CD8-positive, alpha-beta T cell (primary cell): ENCODE measurements at places on chromosomes 3 and 15.
A peak's percentile ranks its signal among the peaks of the same experiment; 100 is the strongest.

- DNase-seq: no peak
Observed at GRCh38 chr3:132381348-132381944, 35.9 kb upstream of the DNAJC13 start.

- no peak for DNase-seq
Observed at GRCh38 chr3:71760140-71760539, 6.5 kb downstream of the GPR27 start.

- DNase-seq: no peak
Observed at GRCh38 chr3:125644036-125645005, 49.0 kb upstream of the OSBPL11 start.

GRCh38 chr3:71395470-71395869, 188.1 kb downstream of the FOXP1 start:
- no peak for DNase-seq

GRCh38 chr3:123046262-123047061, 18.9 kb upstream of the SEMA5B start:
- DNase-seq: no peak

DNA sequence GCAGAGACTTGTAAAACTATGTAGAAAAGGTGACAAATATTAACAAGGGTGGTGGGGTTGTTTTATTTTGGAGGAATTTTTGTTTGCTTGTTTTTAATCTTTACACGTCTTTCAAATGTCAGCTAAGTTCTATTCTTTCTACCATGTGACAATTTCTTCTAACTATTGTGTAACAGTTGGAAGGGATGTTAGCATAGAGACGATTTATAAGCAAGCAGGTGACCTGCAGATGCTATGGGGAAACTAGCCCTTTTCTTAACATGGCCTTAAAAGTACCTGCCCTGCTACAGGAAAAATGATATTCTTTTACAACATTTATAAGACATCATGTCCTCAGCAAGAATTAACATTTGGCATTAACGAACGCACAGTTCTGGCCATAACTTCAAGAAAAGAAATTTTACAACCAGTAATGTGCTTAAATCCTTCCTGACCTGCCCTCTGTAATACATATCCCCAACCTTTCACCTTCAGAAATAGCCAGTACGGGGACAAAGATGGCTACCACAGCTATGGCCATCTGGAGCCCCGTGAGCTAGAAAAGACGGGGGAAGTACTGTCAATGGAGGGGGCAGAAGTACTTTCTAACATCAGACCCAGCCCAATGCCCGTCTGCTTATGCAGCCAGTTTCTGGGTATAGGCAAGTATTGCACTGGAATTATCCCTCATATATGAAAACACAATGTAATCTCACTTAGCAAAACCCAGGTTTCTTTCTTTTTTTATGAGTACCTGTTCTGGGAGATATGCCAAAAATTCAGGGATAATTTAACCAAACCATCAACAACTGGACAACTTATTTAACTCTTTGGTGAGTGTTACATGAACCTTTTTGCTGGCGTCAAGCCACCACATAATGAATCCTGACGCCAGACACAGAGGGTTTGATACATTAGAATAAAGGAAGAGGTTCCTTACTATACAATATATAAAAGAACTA, 67.7 kb upstream of the NR2F2 start:
- DNase-seq: no peak

DNA sequence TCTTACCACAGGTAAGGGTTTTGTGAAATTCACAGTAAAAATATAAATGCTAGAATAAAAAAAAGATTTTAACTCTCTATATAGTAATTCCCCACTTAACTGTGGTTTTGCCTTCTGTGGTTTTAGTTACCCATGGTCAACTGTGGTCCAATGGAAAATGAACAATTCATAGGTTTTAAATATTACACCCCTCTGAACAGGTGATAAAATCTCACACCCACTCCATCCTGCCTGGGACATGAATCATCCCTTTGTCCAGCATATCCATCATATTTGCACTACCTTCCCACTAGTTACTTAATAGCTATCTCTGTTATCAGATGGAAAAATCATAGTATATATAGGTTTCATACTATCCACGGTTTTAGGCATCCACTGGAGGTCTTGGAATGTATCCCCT, 49.2 kb downstream of the HDGFL3 start:
- no peak for DNase-seq

- DNase-seq: no peak
Observed at GRCh38 chr3:36075491-36075890, 304.8 kb upstream of the STAC start.

DNA sequence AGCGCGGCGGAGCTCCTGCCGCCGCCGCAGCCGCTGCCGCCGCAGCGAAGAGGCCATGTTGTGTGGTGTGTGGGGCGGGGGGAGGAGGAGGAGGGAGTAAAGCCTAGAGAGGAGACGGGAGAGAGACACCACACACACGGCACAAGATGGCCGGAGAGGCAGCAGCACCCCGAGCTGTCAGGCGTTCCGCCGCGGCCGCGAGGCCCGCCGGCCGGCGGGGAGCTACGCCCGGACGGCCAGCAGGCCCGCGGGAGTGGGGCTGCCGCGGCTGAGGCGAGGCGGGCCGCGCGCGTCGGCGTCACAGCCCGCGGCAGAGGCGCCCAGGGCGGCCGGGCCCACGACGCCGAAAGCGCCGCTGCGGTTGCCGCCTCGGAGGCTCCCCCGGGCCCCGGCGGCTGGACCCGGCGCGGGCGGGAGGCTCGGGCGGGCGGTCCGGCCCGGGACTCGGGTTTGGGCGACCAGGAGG, 17.4 kb upstream of the CHD2 start:
- peak; percentile 71 for DNase-seq

GRCh38 chr3:150779402-150779858, 16.5 kb upstream of the SIAH2 start:
- DNase-seq: no peak

DNA sequence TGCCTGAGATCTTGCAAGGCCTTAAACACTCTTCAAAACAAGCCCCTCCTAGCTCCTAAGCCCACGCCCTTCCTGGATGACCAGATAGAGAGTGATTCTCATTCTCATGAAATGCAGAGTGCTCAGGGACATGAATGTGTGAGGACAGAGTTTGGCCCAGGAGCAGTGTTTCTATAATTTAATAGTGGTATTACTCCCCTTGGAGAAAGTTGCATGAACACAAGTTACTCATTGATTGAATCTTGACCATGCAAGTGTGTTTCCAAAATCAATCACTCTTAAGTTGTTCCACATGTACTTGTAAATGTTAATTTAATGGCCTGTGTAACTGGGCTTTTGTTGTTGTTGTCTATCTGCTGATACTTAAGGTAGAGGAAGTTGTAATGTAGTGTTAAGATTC, 181.6 kb downstream of the ADAMTSL3 start:
- DNase-seq: no peak

- DNase-seq: no peak
Observed at GRCh38 chr3:182201456-182202168, 489.9 kb downstream of the SOX2 start.

GRCh38 chr3:194672876-194673275, 885 bp upstream of the LSG1 start:
- no peak for DNase-seq
